ENCODE measurements at places on chromosomes 3 and 15. TPM values are rescaled to one million over a fixed set of nuclear protein-coding genes. Genes with fewer than 3 reads are reported as not detected.

Gene PLA2G4D
- not detected for total RNA-seq

Gene SERPINI2
- not detected for total RNA-seq

Gene SLC28A1
- not detected for total RNA-seq

Gene SH2D7
- total RNA-seq: not detected

Gene SYNPR
- total RNA-seq: not detected

Gene TGM5
- total RNA-seq: not detected

Gene CKMT1B
- total RNA-seq: 1.0 TPM

Gene FGD5
- total RNA-seq: not detected

Gene GABRR3
- not detected for total RNA-seq

Gene ATP8B4
- total RNA-seq: 2.9 TPM

Gene CFAP91
- 0.57 TPM for total RNA-seq

Gene ETV5
- 1.1 TPM for total RNA-seq

Gene DPH3
- 16.1 TPM for total RNA-seq

Gene CFAP161
- total RNA-seq: not detected

Gene MYLK
- not detected for total RNA-seq

Gene PLA2G4E
- total RNA-seq: not detected

Gene SLC24A5
- total RNA-seq: not detected

Gene MOBP
- total RNA-seq: not detected

Gene TRAT1
- 17.7 TPM for total RNA-seq

Gene DUOX1
- 0.17 TPM for total RNA-seq

Gene GOLGA6A
- 0.84 TPM for total RNA-seq

Gene CCRL2
- total RNA-seq: 0.89 TPM

Gene SLC9C1
- not detected for total RNA-seq

Gene DUOXA2
- total RNA-seq: not detected

Gene SLC22A13
- total RNA-seq: not detected

Measured in activated naive CD4-positive, alpha-beta T cell treated with anti-CD3 and anti-CD28 coated beads for 36 hours (primary cell).